Breast epithelium (tissue), 4 donors: ENCODE measurements at places on chromosomes 16 and 17. TPM values are rescaled to one million over a fixed set of nuclear protein-coding genes. Genes with fewer than 3 reads are reported as not detected.

GRCh38 chr17:14094676-14095601, 25.6 kb downstream of the COX10 start:
- no peak for DNase-seq

DNA sequence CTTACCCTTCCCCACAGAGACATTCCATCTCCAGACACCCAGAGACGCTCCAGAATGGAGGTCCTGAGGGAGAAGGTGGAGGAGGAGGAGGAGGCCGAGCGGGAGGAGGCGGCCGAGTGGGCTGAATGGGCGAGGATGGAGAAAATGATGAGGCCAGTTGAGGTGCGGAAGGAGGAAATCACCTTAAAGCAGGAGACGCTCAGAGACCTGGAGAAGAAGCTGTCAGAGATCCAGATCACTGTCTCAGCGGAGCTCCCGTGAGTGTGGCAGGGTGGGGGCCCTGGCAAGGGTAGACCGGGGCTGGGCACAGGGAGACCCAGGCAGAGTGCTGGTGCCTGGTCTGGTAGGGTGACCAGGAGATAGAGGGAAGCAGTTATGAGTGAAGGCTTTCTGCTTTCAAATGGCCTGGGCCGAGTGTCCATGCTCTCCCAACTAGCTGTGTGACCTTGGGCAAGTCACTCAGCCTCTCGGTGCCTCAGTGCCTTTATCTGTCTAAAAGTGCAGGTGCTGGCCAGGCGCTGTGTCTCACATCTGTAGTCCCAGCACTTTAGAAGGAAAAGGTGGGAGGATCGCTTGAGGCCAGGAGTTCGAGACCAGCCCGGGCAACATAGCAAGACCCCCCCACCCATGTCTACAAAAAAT, 3.4 kb downstream of the DRC7 start:
- DNase-seq: no peak

GRCh38 chr16:14232106-14232864, 161.2 kb downstream of the MRTFB start:
- no peak for DNase-seq

Gene TBC1D26
- total RNA-seq: 0.33 TPM

- DNase-seq: no peak
Measured at GRCh38 chr17:18011286-18011685, 27.7 kb downstream of the ATPAF2 start.

- DNase-seq: no peak
Measured at GRCh38 chr16:75908331-75909117, 182.2 kb upstream of the CPHXL start.

GRCh38 chr16:711548-712320, 3.2 kb upstream of the METRN start:
- DNase-seq: peak; percentile 82

Gene ACSM3
- 0.80 TPM for total RNA-seq

- DNase-seq: no peak
Measured at GRCh38 chr17:14337596-14338079, 36.8 kb downstream of the HS3ST3B1 start.

DNA sequence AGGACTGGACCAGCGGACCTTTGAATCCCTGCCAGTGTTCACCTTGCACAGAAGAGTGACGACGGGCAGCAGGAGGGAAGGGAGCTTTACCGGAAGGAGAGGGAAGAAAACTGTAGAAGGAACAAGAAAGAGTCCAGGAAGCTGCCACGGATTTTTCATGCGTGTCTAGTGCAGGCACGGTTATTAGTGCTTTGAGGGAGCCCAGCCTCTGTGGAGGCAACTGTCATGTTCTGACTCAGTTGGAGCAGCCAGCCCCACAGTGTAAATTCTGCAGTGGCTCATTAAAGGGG, 6.5 kb upstream of the HOXB13 start:
- no peak for DNase-seq

GRCh38 chr17:11644265-11645212, 46.3 kb downstream of the DNAH9 start:
- DNase-seq: peak; percentile 61

DNA sequence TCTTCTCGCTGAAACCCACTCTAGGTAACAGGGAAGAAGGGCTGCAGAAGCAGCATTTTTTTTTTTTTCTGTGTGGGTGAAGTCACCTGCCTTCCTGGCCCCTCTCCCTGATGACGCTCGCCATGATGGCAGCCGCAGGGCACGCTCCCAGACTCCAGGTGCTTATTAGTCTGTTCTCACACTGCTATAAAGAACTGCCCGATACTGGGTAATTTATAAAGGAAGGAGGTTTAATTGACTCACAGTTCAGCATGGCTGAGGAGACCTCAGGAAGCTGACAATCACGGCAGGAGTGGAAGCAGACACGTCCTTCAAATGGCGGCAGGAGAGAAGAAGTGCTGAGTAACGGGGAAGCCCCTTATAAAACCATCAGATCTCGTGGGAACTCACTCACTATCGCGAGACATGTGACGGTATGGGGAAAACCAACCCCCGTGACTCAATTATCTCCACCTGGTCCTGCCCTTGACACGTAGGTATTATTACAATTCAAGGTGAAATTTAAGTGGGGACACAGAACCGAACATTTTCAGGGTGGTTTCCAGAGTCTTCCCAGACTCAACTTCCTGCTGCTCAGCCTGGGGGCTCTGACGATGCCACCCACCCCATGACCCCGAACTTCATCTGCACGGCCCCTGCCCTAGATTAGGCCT, 34.9 kb upstream of the NLRP1 start:
- no peak for DNase-seq

- DNase-seq: no peak
Measured at GRCh38 chr16:26598061-26598460, 468.7 kb upstream of the C16orf82 start.

DNA sequence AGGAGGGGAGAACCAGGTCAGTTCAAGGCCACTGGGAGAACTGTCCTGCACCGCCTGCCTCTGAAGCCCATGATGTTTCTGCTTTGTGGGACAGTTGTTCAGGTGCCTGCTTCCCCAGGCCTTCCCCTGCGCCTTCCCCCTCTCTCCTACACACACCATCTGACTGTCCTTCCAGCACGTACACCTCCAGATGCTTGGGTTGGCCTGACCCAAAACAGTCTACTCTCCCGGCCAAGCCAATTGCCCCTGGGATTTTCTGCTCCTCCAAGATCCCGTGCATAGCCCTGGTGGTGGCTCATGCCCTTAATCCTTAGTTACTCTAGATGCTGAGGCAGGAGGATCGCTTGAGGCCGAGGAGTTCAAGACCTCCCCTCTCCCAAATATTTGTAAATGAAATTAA, 684 bp upstream of the RSAD1 start:
- DNase-seq: no peak

DNA sequence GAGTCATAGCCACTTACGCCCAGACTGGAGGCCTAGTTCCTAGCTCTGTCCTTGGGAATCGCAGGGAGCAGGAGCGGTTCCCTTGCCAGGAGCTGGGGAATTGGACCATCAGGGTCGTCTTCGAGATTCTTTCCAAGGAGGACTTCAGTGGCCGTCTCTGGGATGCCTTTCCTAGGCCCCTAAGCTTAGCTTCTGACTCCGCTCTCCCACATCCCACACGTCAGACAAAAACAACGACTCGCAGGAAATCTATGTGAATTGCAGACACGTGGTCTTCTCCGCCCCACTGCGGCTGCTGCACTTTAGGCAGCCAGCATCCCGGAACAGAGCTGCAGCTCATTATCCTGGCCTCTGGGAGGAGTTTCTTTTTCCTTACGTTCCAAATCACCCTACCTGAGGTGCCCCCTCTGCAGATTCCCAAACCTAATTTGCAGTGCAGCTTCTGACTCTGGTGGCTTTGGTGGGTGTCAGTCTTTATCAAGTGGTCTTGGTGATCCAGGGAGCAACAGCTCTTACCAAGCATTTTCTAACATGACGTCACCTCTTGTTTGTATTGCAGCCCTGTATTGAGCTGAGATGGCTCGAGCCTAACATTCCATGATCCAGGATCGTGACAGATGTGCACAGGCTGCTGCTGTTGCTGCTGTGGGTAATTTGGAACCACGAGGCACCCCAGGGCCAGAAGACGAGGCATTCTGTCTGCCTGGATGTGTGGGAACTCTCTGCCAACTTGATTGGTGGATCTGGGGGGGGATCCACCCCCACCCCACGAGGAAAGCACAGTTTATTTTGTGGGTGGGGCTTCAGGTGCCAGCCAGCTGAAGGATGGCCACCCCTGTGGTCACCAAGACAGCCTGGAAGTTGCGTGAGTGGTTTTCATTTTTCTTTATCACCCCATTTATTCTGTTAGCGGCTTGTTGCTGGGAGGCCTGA, 1.1 kb downstream of the KATNB1 start:
- DNase-seq: no peak

- no peak for DNase-seq
Measured at GRCh38 chr17:1690544-1691221, 6.0 kb upstream of the PRPF8 start.

Gene MT1H
- not detected for total RNA-seq

Gene LMF1
- total RNA-seq: 26.4 TPM

Gene EVPLL
- not detected for total RNA-seq

GRCh38 chr17:44167181-44167861, 3.2 kb upstream of the ASB16 start:
- DNase-seq: no peak

DNA sequence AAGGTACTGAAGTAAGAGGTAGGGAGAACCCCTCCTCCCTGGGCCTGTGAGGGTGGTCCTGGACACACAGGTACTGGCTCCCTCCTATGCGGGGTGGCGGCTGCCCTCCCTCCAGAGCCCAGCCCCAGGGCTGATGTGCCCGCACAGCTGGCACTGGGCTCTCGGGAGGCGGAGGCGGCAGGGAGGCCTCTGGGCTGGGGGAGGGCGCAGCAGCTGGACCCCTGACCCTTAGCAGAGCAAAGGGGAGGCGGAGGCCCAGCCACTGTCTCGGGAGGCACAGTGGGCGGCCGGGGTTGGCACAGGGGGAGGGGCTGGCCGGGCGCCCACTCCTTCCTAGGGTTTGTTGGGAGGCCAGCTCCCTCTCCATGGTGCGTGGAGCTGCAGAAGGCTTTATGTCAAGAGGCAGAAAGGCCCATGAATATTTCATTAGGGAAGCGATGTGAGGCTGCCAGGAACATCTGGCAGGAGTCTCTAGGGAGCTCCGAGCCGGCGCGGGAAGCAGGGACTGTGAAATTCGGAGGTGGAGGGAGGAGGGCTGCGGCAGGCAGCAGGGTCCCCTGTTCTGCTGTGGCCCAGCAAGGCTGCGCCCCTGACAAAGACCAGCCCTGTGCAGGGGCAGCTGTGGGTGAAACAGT, 44.1 kb upstream of the ACSF3 start:
- DNase-seq: no peak

Gene TPPP3
- 1.3 TPM for total RNA-seq

Gene FOXF1
- not detected for total RNA-seq

DNA sequence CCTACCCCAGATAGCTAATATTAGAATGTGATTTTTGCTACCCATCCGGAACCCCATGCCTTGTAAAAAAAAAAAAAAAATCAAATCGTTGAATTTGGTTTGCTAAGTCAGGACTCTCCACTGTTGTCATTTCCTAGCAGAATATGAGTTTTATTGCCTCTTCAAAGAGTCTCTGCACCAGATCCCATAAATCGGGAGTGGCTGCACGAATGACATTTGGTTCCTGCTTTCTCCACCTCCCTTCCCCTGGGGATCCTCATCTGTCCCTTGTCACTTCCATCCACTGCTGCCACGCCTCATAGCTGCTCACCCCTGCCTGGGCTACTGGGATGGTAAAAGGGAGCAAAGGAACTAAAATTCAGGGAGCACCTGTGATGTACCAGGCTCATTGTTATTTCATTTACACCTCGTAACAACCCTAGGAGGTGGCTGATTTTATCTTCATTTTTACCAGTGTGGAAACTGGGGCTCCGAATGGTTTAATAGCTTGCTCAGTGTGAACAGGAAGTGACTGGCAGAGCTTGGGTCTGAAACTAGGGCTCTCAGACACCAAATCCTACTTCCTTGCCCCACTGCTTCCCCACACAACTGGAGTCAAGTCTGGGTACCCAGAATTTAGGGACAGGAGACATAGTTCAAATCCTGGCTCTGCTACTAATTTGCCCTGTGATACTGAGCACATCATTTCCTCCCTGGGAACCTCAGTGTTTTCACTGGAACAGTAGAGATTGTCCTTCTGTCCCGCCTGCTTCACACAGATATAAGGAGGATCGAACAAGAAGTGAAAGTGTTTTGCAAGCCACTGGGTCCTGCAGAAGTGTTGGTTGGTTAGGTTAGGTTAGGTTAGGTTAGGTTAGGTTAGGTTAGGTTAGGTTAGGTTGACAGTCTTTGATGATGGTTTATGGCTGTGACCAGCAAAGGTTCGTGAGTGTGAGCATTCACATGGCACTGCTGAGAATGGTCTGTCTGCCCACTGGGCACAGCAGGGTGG, 585 bp upstream of the KRT36 start:
- no peak for DNase-seq

Gene ITGB4
- 67.2 TPM for total RNA-seq

DNA sequence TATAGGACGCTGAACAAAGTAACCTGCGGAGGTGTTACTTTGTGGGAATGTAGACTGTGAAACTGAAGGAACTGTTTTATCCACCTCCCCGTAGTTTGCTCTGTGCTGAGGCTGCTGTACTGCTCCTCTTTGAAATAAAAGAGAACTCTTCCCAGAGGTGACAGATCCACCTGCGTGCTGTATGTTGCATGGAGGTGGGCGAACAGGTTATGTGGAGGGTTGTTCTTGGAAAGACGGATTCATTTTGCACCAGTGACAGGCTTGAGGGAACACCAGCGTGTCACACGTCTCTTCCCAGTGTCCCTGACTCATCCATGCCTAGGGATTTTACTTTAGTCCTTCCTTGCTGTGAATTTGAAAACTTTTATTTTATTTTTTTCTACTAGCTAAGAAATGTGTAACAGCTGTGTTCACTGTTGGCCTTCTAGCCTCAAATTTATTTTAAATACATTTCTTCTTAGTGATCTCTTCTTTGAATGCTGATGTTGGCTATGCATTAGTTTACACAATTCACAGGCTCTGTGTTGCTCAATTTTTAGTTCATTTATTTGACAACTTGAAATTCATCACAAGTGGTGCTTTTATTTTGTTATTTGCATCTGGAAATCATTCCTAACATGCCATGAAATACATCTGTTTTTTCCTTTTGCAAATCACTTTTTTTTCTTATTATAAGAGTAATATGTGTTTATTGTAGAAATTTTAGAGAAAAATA, 512.4 kb downstream of the CDH13 start:
- DNase-seq: no peak

GRCh38 chr17:59914274-59914854, 21.4 kb downstream of the RPS6KB1 start:
- no peak for DNase-seq

Gene LASP1
- 145 TPM for total RNA-seq

Gene ADAD2
- 0.96 TPM for total RNA-seq
